ENCODE measurements at places on chromosomes 6 and 20. TPM values are rescaled to one million over a fixed set of nuclear protein-coding genes. Genes with fewer than 3 reads are reported as not detected.

The ZBTB2 gene
- 13.9 TPM for total RNA-seq

The SEC23B gene
- 57.5 TPM for total RNA-seq

The TRIM10 gene
- 0.94 TPM for total RNA-seq

The GHRH gene
- not detected for total RNA-seq

The RREB1 gene
- 12.3 TPM for total RNA-seq

- no peak for DNase-seq
Observed at GRCh38 chr6:138219398-138219797, 1.1 kb upstream of the PBOV1 start.

- no peak for DNase-seq
Observed at GRCh38 chr6:81003156-81003555, 749.3 kb downstream of the TENT5A start.

DNA sequence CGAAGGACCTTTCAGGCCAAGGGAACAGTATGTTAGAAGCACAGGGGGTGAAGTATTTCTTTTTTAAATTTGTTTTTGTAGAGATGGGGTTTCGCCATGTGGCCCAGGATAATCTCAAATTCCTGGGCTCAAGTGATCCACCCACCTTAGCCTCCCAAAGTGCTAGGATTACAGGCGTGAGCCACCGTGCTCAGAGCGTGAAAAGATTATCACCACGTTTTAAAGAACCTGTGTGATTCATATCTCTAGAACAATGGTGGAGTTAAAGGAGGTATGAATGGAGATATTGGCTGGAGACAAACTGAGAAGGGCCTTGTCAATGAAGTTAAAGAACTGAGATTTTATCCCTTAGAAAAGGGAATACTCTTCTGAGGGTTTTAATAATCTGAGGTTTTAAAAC, 9.7 kb downstream of the ASF1A start:
- no peak for DNase-seq

DNA sequence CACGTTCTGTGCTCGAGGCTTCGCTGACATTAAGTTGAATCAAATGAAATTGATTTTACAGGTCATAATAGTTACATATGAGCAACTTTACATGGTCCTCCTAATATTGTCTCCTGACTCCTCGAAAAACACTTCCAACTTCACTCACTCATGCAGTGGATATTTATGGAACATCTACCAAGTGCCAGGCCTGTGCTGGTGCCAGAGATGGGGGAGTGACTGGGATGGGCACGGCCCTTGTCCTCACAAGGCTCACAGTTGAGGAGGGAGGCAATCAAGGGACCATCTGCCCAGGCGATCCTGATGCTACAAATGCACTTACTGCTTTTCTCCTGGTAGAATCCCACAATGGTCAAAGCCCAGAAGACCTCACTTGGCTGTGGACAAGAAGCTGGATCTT, 426.4 kb downstream of the PREX1 start:
- DNase-seq = no peak

- DNase-seq = peak; percentile 63
Observed at GRCh38 chr6:56852260-56853010, 102.5 kb upstream of the BEND6 start.

DNA sequence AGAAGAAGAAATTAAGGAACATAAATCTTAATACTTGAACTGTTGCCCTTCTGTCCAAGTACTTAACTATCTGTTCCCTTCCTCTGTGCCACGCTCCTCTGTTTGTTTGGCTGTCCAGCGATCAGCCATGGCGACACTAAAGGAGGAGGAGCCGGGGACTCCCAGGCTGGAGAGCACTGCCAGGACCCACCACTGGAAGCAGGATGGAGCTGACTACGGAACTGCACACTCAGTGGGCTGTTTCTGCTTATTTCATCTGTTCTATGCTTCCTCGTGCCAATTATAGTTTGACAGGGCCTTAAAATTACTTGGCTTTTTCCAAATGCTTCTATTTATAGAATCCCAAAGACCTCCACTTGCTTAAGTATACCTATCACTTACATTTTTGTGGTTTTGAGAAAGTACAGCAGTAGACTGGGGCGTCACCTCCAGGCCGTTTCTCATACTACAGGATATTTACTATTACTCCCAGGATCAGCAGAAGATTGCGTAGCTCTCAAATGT, 17.1 kb downstream of the IRF4 start:
- no peak for DNase-seq

- DNase-seq = no peak
Observed at GRCh38 chr20:23745247-23745646, 5.5 kb downstream of the CST1 start.

- no peak for DNase-seq
Observed at GRCh38 chr20:36018208-36018988, 50.0 kb downstream of the CNBD2 start.

- DNase-seq = no peak
Observed at GRCh38 chr6:110944681-110945151, 13.8 kb upstream of the GTF3C6 start.

All from spinal cord (tissue), 10 donors.